ENCODE measurements at places on chromosomes 2 and 18. TPM values are rescaled to one million over a fixed set of nuclear protein-coding genes. Genes with fewer than 3 reads are reported as not detected.
A peak's percentile ranks its signal among the peaks of the same experiment; 100 is the strongest.

GRCh38 chr2:192593561-192593960 lies 398.8 kb upstream of the TMEFF2 start:
- no peak for DNase-seq

DNA sequence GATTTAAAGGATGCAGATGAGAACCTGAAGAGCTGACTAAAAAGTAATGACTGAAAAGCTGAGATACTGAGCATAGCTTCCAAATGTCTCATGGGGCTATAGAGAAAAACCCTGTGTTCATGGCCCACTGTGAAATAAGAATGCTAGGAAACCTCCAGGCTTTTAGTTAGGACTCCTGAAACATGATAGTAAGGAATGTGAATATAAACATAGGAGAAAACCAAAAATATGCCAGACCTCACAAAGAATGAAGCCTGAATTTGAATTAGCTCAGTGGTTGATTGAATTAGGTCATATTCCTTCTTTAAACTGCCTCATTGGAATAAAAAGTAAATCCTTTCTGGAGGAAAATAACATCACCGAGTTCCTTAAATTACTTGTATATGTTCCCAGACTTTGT lies 194.5 kb upstream of the NXPH2 start:
- DNase-seq, result no peak

DNA sequence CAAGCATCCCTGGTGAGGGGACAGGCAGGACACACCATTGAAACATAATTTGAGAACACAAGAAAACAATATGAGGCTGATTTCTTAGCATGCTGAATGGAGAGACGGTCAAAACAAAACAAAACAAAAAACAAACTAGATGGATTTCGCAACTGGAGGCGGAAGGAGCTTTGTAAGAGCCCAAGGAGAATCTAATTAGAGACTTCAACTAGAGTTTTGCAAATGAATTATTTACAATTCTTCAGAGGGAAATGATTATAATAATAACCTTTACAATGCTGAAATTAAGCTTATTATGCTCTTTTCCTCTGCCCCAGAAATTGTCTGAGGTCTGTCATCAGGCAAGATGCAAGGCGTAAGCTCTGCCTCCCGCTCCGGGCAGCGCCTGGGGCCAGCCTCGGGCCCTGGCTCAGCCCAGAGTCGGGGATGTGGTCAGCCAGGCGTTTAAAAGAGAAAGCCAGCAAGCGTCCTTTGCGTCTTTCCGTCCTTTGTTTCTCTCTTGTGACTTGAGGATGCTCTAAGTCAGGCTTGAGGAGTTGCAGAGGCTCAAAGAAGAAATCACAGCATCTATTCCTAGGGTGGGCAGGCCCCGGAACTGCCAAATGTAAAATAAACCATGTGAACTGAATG lies 139.6 kb downstream of the TWIST2 start:
- DNase-seq, result no peak

DNA sequence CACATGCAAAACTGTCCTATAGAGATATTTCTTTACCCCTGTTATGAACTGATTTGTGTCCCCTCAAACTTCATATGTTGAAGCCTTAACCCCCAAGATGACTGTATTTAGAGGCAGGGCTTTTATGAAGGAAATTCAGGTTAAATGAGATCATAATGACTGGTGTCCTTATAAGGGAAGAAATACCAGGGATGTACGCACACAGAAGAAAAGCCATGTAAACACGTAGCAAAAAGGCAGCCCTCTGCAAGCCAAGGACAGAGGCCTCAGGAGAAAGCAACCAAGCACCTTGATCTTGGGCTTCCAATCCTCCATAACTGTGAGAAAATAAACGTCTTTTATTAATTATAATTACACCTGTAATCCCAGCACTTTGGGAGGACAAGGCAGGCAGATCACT lies 101.3 kb upstream of the NDUFV2 start:
- DNase-seq, result no peak

DNA sequence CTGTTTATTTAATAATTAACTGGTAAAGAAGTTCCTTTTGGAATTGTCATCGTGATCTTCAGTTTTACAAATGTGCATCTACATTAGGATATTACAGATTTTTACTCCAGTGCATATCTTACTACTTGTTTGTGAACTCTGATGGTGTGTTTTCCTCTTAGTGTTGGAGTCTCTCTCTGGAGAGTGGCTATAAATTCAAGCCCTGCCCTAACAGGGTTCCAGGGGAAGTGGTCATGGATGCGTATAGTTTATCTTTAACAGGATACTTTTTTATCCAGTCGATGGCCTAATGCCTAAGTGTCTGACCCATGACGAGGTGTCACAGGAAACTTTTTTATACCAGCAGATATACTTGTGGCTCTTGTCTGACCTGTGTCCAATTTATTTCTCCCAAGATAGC lies 75.4 kb downstream of the CHN1 start:
- no peak for DNase-seq

DNA sequence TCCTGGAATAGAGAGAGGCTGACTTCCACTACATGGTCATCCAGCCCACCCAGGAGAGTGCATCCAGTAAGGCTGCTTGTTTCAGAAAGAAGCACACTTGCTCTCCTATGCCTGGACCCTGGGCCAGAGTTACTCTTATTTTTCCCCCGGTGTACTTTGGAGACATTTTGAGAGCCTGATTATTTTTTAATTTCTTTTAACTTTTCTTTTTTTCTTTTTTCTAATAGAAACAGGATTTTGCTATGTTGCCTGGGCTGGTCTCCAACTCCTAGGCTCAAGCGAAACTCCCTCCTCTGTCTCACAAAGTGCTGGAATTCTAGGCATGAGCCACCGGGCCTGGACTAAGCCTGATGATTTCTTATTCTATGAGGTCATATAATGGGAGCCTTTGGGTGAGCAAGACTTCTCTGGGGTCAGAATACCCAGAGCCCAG lies 62.2 kb downstream of the RPL37A start:
- DNase-seq, result no peak

- DNase-seq, result no peak
Measured at GRCh38 chr18:74775239-74775638, 177.6 kb downstream of the ZNF407 start.

GRCh38 chr2:215618145-215618544 lies 182.3 kb upstream of the FN1 start:
- no peak for DNase-seq

- no peak for DNase-seq
Measured at GRCh38 chr18:62877411-62878221, 162.3 kb downstream of the PHLPP1 start.

DNA sequence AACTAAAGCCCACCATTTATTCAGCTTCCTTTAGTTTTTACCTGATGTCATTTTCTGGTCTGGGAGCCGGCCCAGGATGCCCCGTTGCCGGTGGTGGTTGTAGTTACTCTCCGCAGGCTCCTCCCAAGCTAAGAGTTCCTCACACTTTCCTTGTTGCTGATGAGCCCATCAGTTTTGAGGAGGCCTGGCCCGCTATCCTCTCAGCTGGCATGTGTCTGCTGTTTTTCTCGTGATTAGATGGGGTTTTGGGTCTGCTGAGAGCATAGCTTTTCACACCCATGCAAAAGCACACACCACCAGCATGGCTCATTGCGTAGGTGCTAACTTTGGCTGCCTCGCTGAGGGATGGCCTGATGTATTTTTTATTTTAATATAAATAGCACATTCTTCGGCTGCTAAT lies 72.1 kb downstream of the PSMG2 start:
- DNase-seq, result no peak

DNA sequence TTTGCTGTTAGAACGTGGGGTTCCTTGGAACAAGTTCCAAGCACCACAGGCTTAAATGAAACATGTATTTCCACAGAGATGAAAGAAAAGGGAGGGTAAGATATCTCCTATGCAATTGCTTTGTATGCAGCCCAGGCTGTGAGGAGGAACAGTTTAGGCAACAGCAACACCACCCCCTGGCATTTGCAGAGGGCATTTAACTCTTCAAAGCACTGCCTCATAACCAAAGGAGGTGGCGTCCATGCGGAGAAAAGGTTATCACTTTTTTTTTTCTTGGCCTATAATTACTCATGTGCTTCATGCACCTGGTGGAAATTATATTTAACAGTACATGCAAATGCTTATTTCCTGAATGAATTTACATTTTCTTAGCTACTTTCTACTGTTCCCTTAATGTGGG lies 286.0 kb downstream of the LPIN1 start:
- no peak for DNase-seq

GRCh38 chr2:227228061-227228667 lies 63.7 kb downstream of the COL4A3 start:
- peak; percentile 76 for DNase-seq

GRCh38 chr2:202577250-202578183 lies 57.3 kb upstream of the FAM117B start:
- DNase-seq, result no peak

- DNase-seq, result no peak
Measured at GRCh38 chr2:119753041-119753929, 6.4 kb upstream of the PTPN4 start.

GRCh38 chr18:25446972-25447371 lies 95.0 kb upstream of the ZNF521 start:
- DNase-seq, result no peak

- no peak for DNase-seq
Measured at GRCh38 chr2:43288417-43289305, 62.3 kb upstream of the ZFP36L2 start.

GRCh38 chr2:122643725-122644329 lies 888.4 kb downstream of the TSN start:
- DNase-seq, result no peak

- DNase-seq, result no peak
Measured at GRCh38 chr2:118773826-118774225, 73.6 kb downstream of the EN1 start.

GRCh38 chr2:203918264-203918663 lies 18.3 kb upstream of the ICOS start:
- DNase-seq, result no peak

Gene ASTL
- not detected for total RNA-seq

Gene HK2
- total RNA-seq, result 19.0 TPM

Gene GNAL
- 1.1 TPM for total RNA-seq

Gene DCDC2C
- not detected for total RNA-seq

Gene CAPN14
- 0.27 TPM for total RNA-seq

Gene XIRP2
- 364 TPM for total RNA-seq

Gene HMSD
- total RNA-seq, result not detected

Gene GDF7
- total RNA-seq, result 0.58 TPM

Gene TUBA3E
- total RNA-seq, result 47.1 TPM

Gene ABCA12
- 0.03 TPM for total RNA-seq

Gene CNGA3
- total RNA-seq, result not detected

Gene FIGN
- 12.9 TPM for total RNA-seq
